Brain microvascular endothelial cell (primary cell): ENCODE measurements at places on chromosomes 4 and X.
A peak's percentile ranks its signal among the peaks of the same experiment; 100 is the strongest.

DNA sequence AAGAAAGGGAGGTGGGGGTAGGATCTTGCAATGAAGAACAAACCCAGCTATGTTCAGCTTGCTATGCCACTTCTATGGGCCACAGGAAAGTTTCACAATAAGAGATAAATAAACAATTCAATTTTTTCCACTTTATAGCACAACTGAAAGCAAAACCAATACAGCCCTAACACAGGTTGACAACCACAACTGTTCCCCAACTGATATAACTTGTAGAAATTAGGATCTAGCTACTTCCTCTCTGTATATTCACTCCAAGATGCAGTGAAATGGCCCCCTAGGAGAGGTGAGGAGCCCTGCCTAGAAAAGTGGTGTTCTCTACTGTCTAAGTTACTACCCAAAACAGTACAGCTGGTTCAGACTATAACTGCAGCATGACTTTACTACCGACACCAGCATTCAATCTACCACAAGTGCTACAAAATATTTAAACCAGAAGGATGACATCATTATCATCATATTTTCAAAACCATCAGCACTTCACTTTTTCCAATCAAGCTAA is 77.0 kb downstream of the FBXW7 start:
- DNase-seq, result no peak

GRCh38 chr4:16496501-16496900 is 270.2 kb upstream of the TAPT1 start:
- peak; percentile 42 for DNase-seq

- DNase-seq, result no peak
Observed at GRCh38 chrX:131650637-131651410, 107.0 kb downstream of the OR13H1 start.

GRCh38 chrX:136646602-136647239 is 1.2 kb upstream of the CD40LG start:
- DNase-seq, result no peak

GRCh38 chrX:77422891-77423648 is 24.1 kb upstream of the FGF16 start:
- DNase-seq, result no peak
